Stimulated activated CD4-positive, alpha-beta T cell treated with anti-CD3 and anti-CD28 coated beads, Interleukin-4, amount 100 ng/mL, for 24 hours (primary cell): ENCODE measurements at places on chromosomes 1 and 21.

GRCh38 chr1:107362468-107363140 is 221.8 kb downstream of the NTNG1 start:
- no peak for DNase-seq

DNA sequence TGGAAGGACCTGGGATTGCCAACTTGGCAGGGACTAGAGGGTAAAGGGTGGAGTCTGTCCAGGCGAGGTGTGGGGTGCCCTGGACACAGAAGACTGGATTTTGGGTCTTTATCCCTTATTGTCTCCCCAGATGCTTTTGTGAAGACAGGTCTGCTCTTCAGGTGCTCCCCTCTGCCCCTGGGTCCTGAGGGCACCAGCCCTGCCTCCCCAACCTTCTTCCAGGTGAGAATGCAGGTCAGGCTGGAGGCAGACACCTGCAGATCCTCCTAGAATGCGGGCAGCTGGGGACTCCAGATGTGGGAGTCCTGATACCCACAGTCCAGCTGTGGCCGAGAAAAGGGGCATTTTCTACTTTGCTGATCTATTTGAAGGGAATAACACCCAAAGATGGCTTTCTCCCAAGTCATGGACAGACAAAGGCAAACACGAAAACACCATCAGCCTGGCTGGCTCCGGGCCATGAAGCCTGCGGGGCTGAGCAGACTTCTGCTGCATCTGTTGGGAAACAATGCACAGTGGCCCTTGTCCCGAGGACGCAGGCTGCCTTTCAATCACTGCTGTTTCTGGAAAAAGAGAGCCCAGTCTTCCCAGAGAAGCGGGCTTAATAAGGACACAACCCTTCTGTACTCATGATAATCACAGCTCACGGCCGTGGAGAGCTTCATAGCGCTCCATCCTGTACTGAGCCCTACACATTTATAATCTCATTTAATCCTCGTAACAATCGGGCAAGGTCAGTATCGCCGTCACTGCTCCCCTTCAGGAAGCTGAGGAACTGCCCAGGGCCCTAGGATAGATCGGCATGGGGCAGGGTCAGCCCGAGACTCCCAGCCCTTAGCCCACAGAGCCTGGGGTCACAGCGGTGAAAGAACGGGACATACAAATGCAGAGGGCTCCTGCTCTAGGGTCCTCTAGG is 62.0 kb upstream of the ABCG1 start:
- DNase-seq: no peak

GRCh38 chr21:15255763-15256162 is 191.0 kb upstream of the NRIP1 start:
- DNase-seq: no peak

- no peak for DNase-seq
Observed at GRCh38 chr1:169797281-169797680, 2.6 kb upstream of the METTL18 start.

GRCh38 chr1:20602851-20603450 is 14.1 kb downstream of the CDA start:
- no peak for DNase-seq

- no peak for DNase-seq
Observed at GRCh38 chr1:116491700-116492357, 79.0 kb downstream of the CD58 start.

DNA sequence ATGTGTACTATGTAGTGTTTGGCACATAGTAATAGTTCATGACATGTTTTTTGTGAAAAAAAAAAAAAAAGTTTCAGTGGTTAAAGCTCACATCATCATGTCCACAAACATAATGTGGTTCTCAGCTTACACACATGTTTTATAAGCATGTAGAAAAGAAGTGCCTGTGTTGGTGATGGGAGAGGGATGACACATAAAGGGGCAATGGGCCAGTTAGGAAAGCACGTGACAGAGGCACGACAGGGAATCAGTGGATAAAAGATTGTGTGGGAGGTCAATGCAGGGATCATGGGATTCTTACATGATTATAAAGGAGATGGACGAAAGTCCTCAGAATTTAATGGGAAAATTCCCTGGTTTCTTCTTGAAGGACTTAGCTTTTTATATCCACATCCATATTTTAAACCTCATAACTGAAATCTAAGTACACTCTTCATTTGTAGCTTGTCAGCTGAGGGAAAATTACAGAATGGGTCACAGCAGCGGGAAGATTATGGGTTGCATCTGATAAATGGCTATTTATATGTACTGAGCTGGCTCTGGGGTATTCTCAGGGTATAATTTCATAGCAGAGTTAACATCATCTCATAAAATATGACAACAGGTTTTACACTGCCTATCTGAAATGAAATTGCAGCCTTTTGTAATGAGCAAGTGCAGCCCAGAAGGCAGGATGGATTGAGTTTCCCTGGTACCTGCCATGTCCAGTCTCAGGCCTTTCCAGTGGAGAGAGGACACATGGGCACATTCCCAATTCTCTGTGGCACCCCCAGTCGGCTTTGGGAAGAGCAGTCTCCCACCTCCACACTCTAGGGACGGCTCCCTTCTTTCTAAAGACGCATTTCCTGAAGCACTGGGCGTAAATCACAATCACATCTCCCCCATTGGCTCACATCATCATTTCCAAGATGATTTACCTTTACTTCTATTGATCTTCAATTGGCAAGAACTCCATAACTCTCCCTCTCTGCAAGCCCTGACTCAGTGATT is 42.3 kb upstream of the NHLH2 start:
- DNase-seq: no peak

DNA sequence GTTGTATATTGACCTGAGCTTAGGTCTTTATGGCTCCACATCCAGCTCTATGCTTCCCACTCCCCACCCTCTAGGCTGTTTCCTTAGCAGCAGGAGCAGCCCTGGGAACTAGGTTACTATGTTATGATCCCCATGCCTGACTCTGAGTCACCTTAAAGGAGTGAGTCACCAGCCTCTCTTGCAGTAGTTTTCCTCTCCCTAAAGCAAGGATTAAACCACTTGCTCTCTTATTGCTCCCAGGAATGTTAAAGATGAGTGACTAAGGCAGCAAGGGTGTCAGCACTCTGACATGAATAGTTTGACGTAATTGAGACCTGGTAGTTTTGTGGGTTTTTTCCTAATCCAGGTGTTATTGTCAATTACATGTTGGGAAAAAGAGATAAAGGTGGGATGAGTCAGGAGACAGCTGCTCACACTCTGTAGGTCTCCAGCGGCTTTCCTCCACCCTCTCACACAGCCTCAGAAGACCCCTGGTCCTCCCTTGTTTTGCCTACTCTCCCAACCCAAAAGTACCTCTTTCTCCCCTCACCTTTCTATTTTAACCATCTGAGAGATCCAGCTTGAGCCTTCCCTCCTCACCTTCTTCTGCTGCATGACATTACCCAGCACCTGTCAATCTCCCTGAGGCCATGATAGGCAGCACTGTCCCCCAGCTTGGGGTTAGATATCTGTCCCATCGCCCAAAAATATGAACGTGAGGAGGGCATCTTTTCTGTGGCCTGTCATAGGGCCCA is 369.1 kb upstream of the VAMP3 start:
- no peak for DNase-seq

DNA sequence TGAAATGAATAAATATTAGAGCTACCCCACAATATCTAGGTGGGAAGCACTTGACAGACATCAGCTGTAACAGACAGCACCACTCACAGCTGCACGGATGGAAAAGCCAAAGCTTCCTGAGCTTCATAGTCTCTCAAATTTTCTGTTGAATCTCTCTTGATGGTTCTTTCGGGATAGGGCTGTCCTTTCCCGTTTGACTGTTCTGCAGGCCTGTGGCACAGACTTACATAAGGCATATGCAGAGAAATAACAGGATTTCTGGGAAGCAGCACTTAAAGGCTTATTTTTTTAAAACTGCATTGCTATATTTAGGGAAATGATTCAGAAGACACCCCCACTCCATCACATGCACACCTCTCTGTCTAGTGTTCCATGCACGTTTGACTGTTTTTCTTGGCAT is 77.5 kb downstream of the ZNF648 start:
- no peak for DNase-seq

DNA sequence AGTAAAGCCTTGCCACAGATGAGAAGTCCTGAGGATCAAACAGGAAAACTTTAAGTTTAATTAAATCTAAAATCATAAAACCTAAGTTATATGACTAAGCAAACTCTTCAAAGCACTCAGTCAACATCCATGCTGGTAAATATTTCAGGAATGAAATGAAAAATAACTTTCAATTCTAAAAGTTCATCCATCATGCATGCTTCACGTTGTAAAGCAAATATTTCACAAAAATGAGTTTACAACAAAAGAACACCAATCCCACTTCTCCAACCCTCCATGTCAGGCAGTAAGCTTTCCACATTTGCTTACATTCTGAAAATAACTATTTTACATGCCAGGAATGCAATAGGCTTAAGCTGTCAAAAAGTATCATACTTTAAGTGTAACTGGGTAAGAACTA is 16.8 kb downstream of the APP start:
- DNase-seq: no peak

GRCh38 chr1:7630378-7630777 is 140.7 kb upstream of the VAMP3 start:
- no peak for DNase-seq

DNA sequence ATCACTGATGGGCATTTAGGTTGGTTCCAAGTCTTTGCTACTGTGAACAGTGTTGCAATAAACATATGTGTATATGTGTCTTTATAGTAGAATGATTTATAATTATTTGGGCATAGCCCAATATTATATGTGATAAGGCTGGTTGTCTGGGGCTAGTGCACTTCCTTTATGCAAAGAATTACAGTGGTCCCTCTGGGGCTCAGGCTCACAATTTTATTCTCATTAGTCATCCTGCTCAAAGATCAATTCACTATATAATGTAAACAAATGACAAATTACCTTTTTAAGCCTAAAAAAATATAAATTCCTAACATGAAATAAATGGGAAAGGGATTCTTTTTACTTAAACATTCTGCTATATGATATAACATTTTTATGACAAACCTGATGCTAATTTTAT is 5.0 kb downstream of the PLPPR4 start:
- DNase-seq: no peak

GRCh38 chr1:208150833-208151458 is 93.2 kb downstream of the PLXNA2 start:
- no peak for DNase-seq

DNA sequence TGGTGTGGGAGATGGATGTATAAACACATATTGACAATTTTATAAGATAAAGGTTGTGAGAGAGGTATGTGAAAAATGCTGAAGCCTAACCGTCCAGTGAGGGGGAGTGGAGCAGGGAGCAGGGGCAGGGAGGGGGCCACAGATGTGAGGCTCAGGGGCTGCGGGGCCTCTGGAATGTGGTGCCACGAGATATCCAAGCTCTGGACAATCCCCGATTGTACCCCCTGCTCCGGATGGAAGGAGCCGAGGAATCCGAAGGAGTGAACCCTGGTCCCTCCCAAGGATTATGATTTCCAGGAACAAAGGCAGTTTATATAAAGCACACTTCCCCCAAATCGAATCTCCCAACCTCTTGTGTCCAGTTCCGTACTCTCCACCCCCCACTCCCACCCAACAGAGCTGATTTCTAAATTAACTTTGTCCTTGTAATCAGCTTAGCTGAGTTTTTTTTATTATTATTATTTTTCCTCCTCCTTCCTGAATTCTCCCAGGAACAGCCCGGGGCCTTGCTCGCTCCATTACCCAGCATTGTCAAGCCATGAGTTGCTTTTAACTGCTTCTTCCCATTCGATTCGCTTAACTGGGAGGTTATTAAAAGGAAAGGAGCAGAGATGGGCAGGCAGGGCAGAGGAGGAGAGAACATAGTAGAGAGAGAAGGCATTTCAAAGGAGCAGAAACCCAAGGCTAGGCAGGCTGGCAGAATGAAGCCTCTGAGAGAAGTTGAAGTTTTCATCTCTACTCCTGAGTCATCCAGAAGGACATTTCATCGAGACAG is 9.4 kb downstream of the KIRREL1 start:
- DNase-seq: no peak
